ENCODE measurements at places on chromosomes 1 and 21.

- DNase-seq: no peak
Observed at GRCh38 chr1:114043548-114043947, 64.3 kb downstream of the OLFML3 start.

GRCh38 chr1:56985857-56986256 lies 20.0 kb upstream of the C8B start:
- DNase-seq: no peak

- no peak for DNase-seq
Observed at GRCh38 chr1:15157524-15158399, 4.2 kb downstream of the TMEM51 start.

DNA sequence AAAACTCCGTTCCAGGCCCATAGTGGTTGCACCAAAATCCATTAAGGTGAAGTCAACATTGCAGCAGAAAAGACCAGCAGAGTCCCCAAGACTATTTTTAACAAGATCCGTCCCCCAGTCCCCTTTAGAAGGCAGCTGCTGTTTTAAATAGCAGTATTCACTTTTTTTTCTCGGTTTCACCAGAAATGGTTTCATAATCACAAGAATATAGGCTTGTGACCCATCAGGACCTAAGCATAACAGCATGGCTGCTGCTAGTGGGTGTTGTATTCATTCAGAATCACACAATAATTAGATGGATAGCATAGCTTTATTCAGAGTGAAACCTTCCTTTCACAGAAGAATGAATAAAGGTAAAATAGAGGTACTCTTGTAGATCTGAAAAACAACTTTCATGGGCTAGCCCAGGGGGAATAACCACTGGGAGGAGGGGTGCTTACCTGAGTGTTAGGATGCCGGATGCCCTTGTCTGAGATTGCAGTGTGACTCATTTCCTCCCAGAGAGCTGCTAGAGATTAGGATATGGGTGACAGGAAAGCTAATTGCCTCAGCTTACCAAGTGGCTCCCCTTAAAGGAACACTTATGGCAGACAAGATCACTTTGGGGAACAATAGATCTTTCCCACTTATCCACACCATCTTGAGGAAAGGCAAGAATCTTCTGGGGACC lies 35.0 kb downstream of the ACKR1 start:
- no peak for DNase-seq

DNA sequence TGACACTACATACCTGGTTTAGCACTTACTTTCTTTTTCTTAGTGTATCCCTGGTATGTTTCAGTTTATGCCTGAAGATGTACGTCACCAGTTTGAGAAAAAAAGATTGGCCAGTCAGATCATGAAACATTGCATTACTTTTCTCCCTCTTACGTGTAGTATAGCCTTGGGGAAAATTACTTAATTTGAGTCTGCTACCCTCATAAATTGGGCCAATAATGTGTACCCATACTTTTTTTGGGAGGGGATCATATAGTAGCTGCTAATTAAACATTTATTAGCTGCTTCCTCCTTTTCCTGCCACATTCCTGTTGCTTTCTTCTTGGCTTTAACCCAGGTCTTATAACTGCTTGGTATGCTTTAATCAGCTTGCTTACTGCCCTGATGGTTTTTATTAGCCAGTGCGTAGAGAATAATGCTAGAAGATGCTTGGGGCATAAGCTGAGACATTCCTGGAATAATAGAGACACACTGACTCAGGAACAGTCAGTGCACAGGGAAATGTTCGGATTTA lies 32.1 kb downstream of the RABGAP1L start:
- peak; percentile 92 for DNase-seq

GRCh38 chr1:209652873-209653401 lies 712 bp upstream of the LAMB3 start:
- peak; percentile 21 for DNase-seq

- peak; percentile 63 for DNase-seq
Observed at GRCh38 chr1:107669996-107670395, 295.0 kb downstream of the VAV3 start.

DNA sequence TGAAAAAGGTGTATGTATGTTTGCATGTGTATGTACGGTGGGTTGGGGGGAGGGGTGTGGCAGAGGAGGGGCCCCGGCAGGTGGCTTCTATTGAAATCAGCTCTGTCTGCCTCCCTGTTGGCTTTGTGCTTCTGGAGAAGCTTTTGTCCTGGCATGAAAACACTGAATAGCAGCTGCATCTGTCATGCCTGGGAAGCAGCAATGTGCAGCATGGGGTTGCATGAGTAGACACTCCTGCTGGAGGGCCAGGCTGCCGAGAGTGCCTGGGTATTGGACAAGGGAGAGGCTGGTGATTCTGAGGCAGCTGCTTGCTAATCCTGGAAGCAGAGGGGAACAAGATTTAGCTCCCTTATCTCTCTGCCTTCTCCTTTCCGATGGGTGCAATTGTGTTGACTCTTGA lies 20.5 kb downstream of the MAPKAPK2 start:
- DNase-seq: peak; percentile 84

- no peak for DNase-seq
Observed at GRCh38 chr1:156840186-156840897, 18.6 kb downstream of the INSRR start.

DNA sequence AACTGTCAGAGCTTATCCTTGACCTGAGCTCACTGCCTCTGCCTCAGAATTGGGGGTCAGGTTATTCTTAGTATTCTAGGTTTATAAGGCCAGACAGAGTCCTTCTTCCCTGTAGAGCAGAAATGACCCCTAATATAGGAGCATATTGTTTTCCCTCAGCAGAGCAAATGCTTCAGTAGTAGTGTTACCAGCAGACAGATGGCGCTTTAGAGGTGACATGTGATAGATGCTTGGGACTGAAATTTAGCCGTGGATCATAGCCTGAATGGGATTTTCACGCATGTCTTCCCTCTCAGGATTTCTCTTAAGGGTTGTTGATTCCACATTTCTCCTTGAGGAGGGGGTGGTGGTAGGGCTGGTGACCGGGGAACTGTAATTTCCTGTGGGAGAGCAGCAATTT lies 24.5 kb downstream of the ADARB1 start:
- DNase-seq: no peak

DNA sequence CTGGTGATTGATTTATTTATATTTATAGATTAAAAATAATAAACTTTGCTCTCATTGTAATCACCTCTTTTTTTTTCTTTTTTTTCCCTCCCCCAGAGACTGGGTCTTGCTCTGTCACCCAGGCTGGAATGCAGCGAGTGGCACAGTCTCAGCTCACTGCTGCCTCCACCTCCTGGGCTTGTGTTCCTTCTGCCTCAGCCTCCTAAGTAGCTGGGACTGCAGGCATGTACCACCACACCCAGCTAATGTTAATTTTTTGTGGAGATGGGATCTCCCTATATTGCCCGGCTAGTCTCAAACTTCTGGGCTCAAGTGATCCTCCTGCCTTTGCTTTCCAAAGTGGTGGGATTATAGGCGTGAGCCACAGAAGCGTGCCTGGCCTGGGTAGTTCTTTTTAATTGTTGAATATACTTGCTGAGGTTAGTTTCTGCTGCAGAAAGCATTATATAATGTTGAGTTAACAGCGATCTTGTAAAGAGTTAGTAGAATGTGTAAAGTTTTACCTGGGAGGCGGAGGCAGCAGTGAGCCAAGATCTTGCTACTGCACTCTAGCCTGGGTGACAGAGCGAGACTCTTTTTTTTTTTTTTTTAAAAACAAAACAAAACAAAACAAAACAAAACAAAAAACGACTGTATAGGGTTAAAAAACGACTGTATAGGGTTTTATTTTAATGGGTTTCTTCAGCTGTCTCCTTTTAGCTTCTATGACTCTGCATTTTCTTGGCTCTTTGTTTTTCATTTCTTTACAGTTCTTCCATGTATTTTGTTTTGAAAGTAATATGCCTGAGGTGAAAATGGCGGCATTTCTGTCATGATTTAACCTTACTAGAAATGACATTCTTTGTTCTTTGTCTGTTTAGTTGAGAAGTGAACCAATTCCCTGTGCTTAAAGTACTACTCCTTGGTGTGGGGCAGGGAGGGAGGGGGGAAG lies 82.7 kb downstream of the CAMTA1 start:
- DNase-seq: no peak

- DNase-seq: no peak
Observed at GRCh38 chr1:226739696-226740065, 599 bp upstream of the ITPKB start.

DNA sequence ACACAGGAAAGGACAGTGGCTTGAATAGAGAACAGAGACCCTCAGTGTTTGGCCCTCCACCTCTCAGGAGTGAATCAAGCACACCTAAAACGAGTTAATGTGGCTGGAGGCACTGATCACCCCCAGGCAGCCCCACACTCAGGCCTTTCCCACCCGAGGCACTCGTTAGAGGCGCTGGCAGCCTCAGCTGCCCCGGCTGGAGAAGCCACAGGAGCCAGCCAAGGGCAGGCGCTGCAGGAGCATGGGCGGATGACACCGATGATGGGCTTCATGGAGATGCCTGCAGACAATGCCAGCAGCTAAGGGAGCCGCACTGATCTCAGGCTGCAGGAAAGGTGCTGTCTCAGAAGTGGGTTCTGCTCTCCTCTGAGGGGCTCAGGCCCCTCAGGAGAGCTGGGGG lies 24.1 kb upstream of the ABCG1 start:
- DNase-seq: no peak

DNA sequence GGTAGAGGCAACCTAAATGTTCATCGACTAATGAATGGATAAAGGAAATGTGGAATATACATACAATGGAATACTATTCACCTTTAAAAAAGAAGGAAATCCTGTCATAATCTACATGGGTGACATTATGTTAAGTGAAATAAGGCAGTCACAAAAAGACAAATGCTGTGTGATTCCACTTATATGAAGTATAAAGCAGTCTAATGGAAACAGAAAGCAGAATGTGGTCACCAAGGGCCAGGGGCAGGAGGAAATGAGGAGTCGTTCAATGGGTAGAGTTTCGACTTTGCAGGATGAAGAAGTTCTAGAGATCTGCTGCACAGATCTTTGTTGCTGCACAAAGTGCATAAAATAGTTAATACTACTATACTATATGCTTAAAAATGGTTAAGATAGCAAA lies 7.8 kb downstream of the DIPK1A start:
- no peak for DNase-seq

DNA sequence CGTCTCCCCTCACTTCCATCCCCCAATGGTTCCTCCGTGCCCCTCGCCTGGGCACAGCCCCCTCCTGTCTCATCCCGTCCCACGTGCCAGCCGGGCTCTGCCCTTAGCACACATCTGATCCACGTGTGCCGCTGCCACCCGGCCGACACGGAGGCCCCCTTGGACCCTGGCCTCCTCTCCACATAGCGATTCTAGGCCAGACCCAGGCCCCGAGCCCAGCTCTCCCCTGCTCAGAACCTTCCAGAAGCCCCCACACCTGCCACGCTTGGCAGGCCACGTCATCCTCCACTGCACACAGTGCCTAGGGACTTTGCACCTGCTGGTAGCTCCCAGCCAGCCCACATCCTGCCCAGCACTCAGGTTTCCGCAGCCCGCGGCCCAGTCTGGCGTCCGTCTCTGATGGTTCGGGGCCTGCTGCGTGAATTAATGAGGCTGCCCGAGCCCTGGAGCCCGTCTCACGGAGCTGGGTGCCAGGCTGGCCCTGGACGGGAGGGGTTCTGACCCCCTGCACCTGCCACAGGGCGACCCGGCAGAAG lies 20.1 kb downstream of the PLCH2 start:
- DNase-seq: no peak

- no peak for DNase-seq
Observed at GRCh38 chr1:185601189-185601588, 133.0 kb upstream of the HMCN1 start.

DNA sequence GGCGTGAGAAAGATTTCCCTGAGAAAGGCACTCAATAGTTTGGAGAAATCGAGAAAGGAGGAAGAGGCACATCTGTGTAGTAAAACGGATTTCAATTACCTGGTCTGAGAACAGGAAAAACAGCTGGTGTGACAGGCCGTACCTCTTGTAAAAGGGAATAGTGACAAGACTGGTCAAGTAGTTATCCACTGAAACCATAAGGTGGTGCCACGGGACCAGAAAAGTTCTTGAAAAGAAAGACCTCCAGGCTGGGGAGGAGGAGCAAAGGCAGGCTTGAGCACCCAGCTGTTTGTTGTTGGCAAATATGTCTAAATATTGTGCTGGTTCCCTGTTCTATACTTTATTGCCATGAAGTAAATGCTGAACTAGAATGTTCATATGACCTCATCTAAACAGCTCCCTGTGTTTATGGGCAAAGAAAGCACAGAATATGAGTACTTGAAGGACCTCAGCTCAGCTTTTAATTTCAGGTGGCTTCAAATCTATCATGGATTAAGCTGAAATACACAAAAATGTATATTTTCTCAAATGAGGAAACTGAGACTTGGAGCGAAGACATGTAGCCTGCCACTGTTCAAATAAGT lies 4.0 kb downstream of the HAO2 start:
- DNase-seq: peak; percentile 39

- DNase-seq: no peak
Observed at GRCh38 chr1:200535605-200536004, 84.9 kb downstream of the KIF14 start.

- no peak for DNase-seq
Observed at GRCh38 chr1:244788493-244789275, 46.8 kb upstream of the COX20 start.

All from AG10803 (cell line).